ENCODE measurements at places on chromosomes 4 and X. TPM values are rescaled to one million over a fixed set of nuclear protein-coding genes. Genes with fewer than 3 reads are reported as not detected.

FGF13 gene
- 9.6 TPM for total RNA-seq

PIR gene
- total RNA-seq, result 25.4 TPM

NUP62CL gene
- total RNA-seq, result not detected

DMP1 gene
- not detected for total RNA-seq

SPANXA1 gene
- total RNA-seq, result not detected

G3BP2 gene
- total RNA-seq, result 135 TPM

TKTL2 gene
- total RNA-seq, result not detected

EGFL6 gene
- not detected for total RNA-seq

MTTP gene
- 0.22 TPM for total RNA-seq

SLC26A1 gene
- not detected for total RNA-seq

EMCN gene
- total RNA-seq, result 0.05 TPM

ZC4H2 gene
- 9.1 TPM for total RNA-seq

XAGE1B gene
- not detected for total RNA-seq

RHOXF1 gene
- total RNA-seq, result not detected

TCEAL6 gene
- total RNA-seq, result not detected

MAOA gene
- 9.4 TPM for total RNA-seq

FDCSP gene
- total RNA-seq, result not detected

MGAT4D gene
- not detected for total RNA-seq

ERVMER34-1 gene
- not detected for total RNA-seq
